Caco-2 (cell line): ENCODE measurements at places on chromosomes 11 and 22.

GRCh38 chr11:67638535-67639437, 777 bp downstream of the TBX10 start:
- no peak overlapping the region for H3K4me3 ChIP-seq
- H3K27ac ChIP-seq: no peak overlapping the region
- H3K4me1 ChIP-seq: 0 out of 2 replicates have a peak, but pooled peaks cover 3% of the 10 kb centered on the region
- DNase-seq: peak; percentile 43

- no peaks in the 10 kb centered on the region; the same call in 1 of the 2 replicates for H3K27me3 ChIP-seq
- no peaks in the 10 kb centered on the region for H3K36me3 ChIP-seq
- H3K4me1 ChIP-seq: no peaks in the 10 kb centered on the region; the same call in 1 of the 2 replicates
- no peak overlapping the region for H3K4me3 ChIP-seq
Measured at GRCh38 chr11:131602431-131602830, 232.0 kb downstream of the NTM start.

GRCh38 chr22:34390400-34390799, 470.1 kb upstream of the LARGE1 start:
- DNase-seq: no peak
- no peaks in the 10 kb centered on the region for H3K36me3 ChIP-seq
- no peaks in the 10 kb centered on the region for H3K27me3 ChIP-seq
- no peaks in the 10 kb centered on the region for H3K4me1 ChIP-seq
- H3K27ac ChIP-seq: no peak overlapping the region
- no peak overlapping the region for H3K4me3 ChIP-seq

- H3K36me3 ChIP-seq: no peaks in the 10 kb centered on the region
- no peaks in the 10 kb centered on the region for H3K4me1 ChIP-seq
- DNase-seq: no peak
- no peaks in the 10 kb centered on the region; the same call in 1 of the 2 replicates for H3K27me3 ChIP-seq
- H3K27ac ChIP-seq: no peak within 1 kb of the TSS
Measured at GRCh38 chr11:111245425-111245824, at the start of gene POU2AF2. Gene POU2AF2 (plus strand): TSS chr11:111245725. CDS start chr11:111245854, 129 bp downstream.

DNA sequence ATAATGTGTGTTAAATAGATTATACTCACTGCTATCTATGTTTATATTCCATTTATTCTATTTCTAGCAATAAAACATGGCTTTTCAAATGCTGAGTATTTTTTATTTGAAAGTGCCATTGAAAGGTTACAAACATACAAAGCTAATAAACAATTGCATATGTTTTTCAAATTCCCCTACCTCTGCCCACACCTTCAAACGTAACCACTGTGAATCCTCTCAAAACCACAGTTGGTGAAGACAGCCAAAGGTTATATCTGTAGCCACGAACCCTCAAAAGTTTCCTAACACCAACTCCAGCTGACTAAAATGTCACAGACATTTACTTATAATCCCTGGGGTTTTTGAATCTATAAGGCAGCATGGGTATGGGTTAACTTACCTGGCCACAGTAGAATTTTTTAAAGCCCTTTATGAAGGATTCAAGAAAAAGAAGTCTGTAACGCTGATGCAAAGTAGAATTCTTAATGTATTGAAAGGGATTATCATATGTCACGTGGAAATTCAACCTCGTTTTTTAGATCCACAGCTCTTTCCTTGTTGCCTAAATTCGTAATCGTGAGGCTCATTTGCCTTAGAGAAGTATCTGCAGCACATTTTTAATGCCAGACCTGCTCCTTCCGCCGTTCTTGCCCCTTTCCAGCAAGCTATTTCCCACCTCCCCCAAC, 122.5 kb upstream of the ZC3H12C start:
- DNase-seq: no peak
- H3K36me3 ChIP-seq: no peaks in the 10 kb centered on the region
- no peaks in the 10 kb centered on the region for H3K27me3 ChIP-seq

GRCh38 chr22:38062791-38063190, 5.6 kb downstream of the PICK1 start:
- H3K4me1 ChIP-seq: peaks cover 6% of the 10 kb centered on the region; the same call in 1 of the 2 replicates
- H3K27me3 ChIP-seq: no peaks in the 10 kb centered on the region
- DNase-seq: no peak
- H3K4me3 ChIP-seq: no peak overlapping the region
- H3K27ac ChIP-seq: no peak overlapping the region

DNA sequence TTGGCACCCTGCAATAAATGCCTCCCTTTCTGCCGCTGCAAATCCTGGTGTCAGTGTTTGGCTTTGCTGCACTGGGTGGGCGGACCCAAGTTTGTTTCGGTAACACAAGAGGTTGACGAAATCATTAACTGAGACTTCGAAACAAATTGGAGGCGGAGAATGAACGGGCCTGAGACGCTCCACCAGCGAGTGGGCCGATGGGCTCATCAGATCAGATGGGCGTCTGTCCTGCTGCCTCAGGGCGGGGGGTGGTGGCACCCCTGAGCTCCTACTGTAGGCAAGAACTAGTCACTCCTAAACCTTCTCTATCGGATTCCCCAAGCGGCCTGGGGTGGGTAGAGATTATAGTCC, 918 bp upstream of the CAPN5 start:
- H3K4me3 ChIP-seq: peak overlapping the region; percentile 54
- H3K4me1 ChIP-seq: peaks cover 23% of the 10 kb centered on the region
- H3K36me3 ChIP-seq: no peaks in the 10 kb centered on the region
- H3K27ac ChIP-seq: peak overlapping the region; percentile 69

DNA sequence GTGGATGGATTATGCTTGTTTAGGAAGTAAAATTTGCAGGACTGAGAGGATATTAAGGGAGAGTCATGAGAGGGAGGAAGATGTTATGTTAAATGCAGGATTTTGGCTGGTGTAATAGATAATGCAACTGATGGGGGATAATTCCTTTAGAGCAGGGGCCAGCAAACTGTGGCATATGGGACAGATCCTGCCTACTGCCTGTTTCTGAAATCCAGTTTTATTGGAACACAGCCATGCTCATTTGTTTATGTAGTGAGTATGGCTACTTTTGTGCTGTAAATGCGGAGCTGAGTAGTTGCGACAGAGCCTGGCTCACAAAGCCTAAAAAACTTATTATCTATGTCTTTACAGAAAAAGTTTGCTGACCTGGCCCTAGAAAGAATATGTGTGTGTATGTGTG, 66.6 kb upstream of the MPPED2 start:
- no peak for DNase-seq
- no peaks in the 10 kb centered on the region for H3K4me1 ChIP-seq
- no peaks in the 10 kb centered on the region for H3K27me3 ChIP-seq

DNA sequence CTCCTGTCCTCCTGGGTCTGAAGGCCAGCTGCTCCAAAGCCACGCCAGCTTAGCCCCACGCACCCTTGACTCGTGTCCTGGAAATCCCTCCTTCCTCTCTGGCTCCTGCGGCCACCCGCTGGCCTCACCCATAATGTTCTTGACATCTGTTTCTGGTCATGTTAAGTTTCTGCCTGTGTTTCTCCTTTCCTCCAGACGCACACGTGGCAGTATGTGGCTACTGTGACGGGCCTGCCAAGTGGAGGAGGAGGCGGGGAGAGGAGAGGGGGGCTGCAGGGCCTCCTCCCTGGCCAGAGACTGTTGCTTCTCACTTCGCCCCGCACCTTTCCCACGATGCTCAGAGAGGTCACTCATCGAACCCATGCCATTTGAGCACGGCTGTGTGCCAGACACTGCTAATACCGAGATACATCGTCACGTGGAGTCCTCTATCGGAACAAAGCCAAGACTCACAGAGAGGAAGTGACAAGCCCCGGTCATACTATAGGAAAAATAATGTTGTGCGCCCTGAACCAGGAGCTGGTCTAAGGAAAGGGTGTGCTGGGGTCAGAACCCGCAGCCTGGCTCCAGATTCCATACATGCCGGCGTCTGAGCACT, 11.5 kb downstream of the C1QTNF6 start:
- H3K4me3 ChIP-seq: no peak overlapping the region
- H3K27ac ChIP-seq: no peak overlapping the region
- H3K36me3 ChIP-seq: no peaks in the 10 kb centered on the region
- no peaks in the 10 kb centered on the region for H3K27me3 ChIP-seq

- no peak overlapping the region for H3K27ac ChIP-seq
- no peaks in the 10 kb centered on the region for H3K4me1 ChIP-seq
- no peak overlapping the region for H3K4me3 ChIP-seq
Measured at GRCh38 chr11:98940913-98941312, 79.8 kb upstream of the CNTN5 start.

- no peaks in the 10 kb centered on the region for H3K27me3 ChIP-seq
- H3K4me3 ChIP-seq: no peak overlapping the region
- H3K27ac ChIP-seq: no peak overlapping the region
- no peak for DNase-seq
- peaks cover 16% of the 10 kb centered on the region for H3K4me1 ChIP-seq
Measured at GRCh38 chr22:24183321-24184031, 2.2 kb downstream of the SUSD2 start.

DNA sequence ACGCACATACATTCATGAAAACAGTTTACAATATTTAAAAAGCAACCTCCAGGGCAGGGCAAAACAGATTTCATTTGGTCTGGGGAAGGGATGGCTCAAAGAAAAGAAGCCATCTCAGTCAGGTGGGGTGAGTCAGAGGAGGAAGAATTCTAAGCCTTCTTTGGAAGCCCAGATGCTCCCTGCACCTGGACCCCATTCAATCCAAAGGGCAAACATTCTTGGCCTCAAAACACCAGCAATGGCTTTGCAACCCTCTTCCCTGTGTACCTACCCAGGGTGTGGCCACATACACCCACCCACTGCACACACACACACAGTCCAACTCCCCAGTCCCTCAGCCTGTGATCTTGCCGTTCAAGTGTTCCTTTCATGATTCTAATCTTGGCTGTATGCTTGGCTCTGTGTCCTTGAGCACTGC, 2.0 kb downstream of the KCNE3 start:
- DNase-seq: peak; percentile 95
- no peaks in the 10 kb centered on the region for H3K27me3 ChIP-seq
- peaks cover 63% of the 10 kb centered on the region for H3K4me1 ChIP-seq
- peak overlapping the region; percentile 91 for H3K27ac ChIP-seq
- H3K4me3 ChIP-seq: no peak overlapping the region

DNA sequence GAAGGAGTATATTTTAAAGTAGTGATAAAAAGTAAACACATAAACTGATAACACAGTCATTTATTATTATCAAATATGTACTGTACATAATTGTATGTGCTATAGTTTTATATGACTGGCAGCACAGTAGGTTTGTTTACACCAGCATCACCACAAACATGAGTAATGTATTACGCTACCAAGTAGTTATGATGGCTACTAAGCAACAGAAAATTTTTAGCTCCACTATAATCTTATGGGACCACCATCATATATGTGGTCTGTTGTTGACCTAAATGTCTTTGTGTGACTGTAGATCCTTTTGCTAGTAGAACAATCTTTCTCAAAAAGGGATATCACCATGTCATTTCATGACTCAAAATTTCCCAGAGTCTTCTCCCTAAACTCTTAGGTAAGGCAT, 93.5 kb downstream of the LARGE2 start:
- H3K27me3 ChIP-seq: no peaks in the 10 kb centered on the region
- no peak overlapping the region for H3K27ac ChIP-seq
- no peak for DNase-seq
- no peak overlapping the region for H3K4me3 ChIP-seq
- H3K36me3 ChIP-seq: no peaks in the 10 kb centered on the region

GRCh38 chr11:62024936-62025486, 57.6 kb upstream of the FTH1 start:
- 0 out of 2 replicates have a peak, but pooled peaks cover 5% of the 10 kb centered on the region for H3K4me1 ChIP-seq
- DNase-seq: no peak
- H3K27ac ChIP-seq: peak overlapping the region; percentile 34
- no peak overlapping the region for H3K4me3 ChIP-seq

DNA sequence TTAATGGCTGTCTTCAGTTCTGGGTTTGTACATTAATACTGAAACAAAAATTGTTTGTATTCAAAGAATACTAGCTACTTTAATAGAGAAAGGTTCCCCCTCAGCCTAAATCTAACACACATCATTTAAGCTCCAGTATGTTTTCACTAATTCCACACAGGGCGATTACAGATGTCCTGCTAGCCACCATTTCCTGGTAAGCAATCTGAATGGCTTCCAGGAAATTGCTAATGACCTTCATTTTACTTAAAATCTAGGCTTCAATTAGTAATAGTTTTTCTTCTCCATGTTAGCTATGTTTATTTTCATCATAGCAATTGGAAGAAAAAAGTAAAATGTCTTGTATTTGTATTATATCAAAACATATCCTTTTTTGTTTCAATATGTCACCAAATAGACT, 132.8 kb downstream of the SOX6 start:
- H3K4me3 ChIP-seq: no peak overlapping the region
- no peaks in the 10 kb centered on the region for H3K36me3 ChIP-seq
- peaks cover 21% of the 10 kb centered on the region for H3K4me1 ChIP-seq
- no peaks in the 10 kb centered on the region for H3K27me3 ChIP-seq
- DNase-seq: no peak
- no peak overlapping the region for H3K27ac ChIP-seq
